Esophagus squamous epithelium (tissue), 5 donors: ENCODE measurements at places on chromosomes 12 and 14.

GRCh38 chr12:89333564-89334252 lies 18.6 kb downstream of the DUSP6 start:
- DNase-seq, result no peak

- DNase-seq, result no peak
Observed at GRCh38 chr14:94707494-94707893, 62.4 kb downstream of the GSC start.

DNA sequence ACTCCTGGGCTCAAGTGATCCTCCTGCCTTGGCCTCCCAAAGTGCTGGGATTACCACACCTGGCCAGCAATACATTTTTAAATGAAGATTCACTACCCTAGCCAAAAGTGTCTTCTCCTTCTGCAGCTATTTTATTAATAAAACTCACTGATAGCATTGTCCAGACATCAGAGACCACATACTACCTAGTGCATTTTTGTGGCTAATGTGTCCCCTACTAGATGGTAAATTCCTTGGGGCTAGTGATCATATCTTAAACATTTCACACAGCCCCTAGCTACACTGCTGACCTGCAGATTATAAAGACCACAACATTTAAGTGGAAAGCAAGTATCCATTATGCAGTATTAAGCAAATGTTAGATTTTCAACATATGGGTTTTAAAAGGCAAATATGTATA lies 17.0 kb downstream of the DTD2 start:
- DNase-seq, result no peak

- no peak for DNase-seq
Observed at GRCh38 chr14:72925171-72925759, 999 bp upstream of the DCAF4 start.

DNA sequence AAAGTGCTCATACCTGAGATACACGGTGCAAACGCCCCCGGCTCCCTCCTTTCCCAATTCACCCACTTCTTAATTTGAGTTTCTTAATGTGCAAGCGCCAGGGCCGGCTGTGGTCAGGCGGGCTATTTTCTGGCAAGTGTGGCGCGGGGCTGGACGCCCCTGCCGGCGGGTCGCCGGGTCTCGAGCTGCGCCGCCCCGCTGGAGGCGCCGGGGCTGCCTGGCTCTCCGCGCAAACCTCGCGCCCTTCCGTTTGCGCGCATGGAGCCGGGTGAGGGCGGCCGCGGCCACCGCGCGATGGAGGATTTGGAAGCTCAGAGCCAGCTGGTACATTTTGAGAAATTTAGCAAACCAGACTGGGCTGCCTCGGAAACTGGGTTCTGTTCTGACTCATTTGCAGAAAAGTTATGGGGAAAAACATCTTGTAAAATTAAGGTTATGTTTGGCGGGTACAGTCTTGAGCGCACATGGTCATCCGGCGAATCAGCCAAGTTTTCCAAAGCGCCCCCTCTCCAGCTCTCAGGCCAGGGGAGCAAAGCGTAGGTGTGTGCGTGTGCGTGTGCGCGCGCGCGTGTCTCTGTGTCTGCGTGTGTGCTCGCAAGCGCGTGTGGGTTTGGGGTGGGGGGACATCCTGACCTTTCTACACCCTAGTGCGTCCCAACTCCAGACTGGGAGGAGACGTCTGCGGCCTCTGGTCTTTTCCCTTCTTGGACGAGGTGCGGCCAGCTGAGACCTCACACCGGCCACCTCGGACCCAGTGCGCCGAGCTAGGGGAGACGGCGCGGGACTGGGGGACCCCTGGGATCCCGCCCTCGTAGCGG lies 6.5 kb upstream of the OTX2 start:
- DNase-seq, result no peak

- DNase-seq, result no peak
Observed at GRCh38 chr14:85402569-85403162, 127.3 kb upstream of the FLRT2 start.

DNA sequence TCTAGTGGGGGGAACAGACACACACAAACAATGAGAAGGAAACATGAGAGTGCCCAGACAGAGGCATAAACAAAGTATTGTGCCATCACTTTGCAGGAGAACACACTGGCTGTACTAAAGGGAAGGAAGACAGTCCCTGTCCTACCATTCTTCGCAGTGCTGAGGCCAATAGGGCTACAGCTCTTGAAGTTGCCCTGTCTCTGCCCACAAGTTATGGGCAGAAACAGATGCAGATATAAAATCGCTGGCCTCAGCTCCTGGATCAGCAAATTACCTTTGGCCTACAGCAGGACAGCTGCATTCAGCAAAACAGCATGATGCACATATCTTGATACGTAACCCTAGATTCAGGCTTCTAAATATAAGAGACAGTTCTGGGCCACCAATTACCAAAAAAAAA lies 23.0 kb upstream of the PRKAB1 start:
- DNase-seq, result no peak

GRCh38 chr14:91417120-91417982 lies at the start of gene CCDC88C:
CCDC88C (minus strand) TSS chr14:91417820; CDS start chr14:91417690, 130 bp downstream.
- peak; percentile 15 for DNase-seq

DNA sequence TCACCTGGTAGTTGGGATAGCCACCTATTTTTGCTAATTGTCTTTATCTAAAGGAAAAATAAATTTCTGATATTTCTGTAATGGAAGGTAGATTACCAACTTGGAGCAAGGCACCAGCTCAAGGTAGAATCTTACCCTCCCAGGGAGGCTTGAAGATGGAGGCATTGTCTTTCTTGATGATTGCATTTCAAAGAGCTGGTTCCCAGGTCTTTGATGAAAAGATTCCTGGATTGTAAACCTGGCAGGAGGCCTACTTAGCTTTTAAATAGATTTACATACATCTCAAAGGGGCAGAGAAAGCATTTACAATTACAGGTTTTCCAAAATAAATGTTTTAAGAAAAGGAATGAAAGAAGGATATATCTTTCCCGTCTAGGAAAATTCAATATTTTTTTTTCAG lies 729.2 kb downstream of the LRFN5 start:
- no peak for DNase-seq

- no peak for DNase-seq
Observed at GRCh38 chr12:111190741-111191526, 178.0 kb downstream of the PHETA1 start.

DNA sequence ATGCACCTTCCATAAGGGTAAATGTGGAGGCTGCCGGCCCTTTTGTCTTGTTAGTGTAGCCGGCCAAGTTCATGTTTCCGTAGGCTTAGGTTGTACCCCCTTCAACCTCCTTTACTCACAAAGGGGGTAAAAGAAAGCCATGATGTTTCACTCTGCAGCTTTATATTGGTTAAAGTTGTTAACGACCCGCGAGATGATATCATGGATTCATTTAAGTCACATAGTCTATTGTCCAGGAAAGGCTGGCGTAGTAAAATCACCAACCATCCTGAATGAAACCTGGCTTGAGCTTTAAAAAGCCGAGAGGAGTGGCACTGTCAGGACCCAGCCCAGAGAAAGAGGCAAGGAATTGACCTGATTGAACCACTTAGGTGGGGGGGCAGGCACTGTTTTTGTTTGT lies 1.3 kb downstream of the UNG start:
- no peak for DNase-seq

DNA sequence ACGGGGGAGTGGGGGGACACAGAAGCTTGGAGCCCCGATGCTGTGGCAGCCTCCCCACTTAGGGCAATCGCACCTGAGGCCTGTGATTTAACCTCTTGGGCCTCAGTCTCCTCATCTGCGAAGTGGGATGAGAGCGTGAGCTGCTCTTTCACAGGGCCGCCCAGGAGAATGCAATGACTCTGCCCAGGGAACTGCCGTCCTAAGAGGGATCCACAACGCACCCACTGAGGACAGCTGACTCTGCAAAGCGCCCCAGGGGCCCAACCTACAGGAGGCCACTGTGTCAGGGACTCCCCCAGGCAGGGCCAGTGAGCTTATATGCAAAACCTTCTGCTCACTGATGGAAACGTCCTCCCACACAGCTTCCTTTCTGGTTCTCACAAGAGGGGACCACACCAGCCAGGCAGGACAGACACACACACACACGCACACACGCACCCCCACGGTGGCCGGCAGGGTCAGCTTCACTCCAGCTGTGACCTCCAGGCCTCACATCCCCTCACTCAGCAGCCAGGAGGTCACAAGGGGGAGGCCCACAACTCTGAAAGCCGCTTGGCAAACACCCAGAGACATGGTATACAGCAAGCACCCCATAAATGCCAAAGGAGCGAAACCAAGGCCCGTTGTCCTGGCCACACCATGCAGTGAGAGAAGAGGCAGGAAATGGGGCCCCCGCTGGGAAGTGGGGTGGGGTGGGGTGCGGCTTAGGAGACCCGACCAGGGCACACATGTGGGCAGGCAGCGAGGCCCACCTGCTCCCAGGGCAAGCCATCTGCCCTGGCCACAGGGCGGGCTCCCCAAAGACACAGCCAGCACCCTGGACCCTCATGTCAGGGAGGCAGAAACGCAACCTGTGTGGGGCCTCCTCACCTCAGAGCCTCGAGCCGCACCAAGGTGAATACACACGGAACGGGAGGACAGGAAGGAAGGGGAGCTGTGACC lies 73.3 kb downstream of the NCOR2 start:
- no peak for DNase-seq

DNA sequence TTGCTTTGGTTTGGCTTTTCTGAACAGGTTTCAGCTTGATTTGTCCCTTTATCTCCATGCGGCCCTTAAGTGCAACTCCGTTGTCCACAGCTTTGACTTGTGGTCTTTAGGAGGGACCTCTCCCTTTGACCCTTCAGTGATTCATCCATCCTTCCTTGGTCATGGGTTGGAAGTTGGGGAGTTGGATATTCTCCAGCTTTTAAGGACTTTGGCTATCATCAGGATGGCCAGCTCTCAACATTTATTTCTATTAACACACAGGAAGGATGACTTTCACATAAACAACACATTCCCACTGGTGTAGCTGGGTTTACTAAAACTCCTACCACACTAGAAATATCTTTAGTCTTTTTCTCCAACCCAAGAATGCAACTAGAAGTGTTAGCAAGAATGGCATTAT lies 50.9 kb upstream of the E2F7 start:
- no peak for DNase-seq

DNA sequence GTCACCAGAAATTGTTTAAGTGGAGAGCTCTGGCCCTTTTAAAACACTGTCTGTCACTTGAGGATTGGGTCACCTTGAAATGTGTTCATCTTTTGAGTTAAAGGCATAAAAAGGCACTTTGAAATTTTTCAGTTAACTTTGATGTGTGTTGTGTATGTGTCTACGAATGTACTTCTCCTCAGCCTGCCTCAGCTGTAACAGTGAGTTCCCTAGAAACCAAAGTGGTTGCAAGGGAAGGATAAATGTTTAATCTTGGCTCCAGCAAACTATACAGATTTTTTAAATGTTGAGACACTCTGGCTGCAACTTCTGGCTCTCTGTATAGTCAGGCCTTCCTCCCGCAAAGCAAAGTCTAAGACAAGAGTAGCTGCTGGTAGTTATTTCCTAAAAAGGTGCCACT lies 8.3 kb downstream of the DERA start:
- no peak for DNase-seq

- no peak for DNase-seq
Observed at GRCh38 chr12:16246264-16246663, 31.2 kb downstream of the SLC15A5 start.

DNA sequence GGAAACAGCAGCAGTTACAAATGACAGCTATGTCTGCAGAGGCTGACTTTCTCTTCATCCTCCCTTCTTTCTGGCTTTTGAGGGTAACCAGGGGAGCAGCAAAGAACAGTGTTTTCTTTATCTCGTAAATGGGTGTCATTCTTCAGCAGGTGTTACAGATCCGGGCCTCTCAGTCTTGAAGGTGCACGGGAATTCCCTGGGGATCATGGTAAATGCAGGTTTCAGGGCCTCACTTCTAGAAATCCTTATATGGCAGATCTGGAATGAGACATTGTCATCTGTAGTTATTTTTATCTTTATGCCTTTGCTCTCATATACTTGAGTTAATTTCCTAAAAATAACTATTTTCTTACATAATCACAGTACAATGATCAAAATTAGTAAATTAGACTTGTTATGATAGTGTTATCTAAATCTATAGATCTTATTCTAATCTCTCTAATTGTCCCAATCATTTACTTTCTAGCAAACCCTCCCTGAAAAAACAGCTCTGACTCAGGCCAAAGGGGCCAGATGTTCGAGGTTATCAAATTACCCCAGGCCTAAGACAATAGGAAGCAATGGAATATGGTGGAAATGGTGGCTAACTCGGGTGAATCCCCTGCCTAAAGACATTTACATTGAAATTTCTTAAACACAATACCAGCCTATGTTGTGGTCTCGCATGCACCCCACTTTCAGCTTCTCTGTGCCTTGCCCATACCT lies 145.0 kb downstream of the CAND1 start:
- no peak for DNase-seq

DNA sequence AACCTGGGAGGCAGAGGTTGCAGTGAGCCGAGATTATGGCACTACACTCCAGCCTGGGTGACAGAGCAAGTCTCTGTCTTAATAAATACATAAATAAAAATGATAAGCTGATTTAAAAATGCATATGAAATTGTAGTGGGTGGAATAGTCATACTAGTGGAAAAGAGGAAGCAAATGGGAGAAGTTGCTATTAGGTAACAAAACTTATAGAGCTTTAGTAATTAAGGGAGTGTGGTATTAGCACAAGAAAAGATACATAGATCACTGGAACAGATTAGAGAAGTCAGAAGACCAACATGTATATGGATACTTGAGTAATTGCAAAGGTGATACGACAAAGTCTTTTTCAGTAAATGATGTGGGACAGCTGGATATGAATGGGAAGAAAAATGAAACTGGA lies 26.5 kb downstream of the TECPR2 start:
- DNase-seq, result no peak

GRCh38 chr14:53010193-53011040 lies 59.6 kb upstream of the FERMT2 start:
- no peak for DNase-seq

GRCh38 chr12:122861587-122861970 lies 26.3 kb downstream of the HIP1R start:
- DNase-seq, result no peak

GRCh38 chr12:25950329-25951115 lies 8.0 kb upstream of the RASSF8 start:
- DNase-seq, result no peak

DNA sequence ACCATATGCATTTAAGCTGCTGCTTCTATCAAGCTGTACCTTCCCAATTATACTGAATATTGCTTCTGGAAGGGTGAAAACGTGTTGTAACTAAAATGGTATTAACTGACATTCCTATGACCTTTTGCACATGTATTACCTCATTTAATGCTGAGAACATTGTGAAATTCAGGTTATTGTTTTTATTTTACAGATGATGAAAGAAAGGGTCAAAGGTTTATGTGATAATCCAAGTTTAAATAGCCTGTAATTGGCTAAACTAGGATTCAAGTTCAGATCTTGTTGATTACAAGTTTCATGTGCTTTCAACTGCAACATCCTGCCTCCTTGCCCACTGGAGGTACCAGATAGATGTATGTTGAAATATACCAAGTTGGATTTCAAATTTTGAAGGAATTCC lies 433.3 kb upstream of the PRICKLE1 start:
- no peak for DNase-seq

DNA sequence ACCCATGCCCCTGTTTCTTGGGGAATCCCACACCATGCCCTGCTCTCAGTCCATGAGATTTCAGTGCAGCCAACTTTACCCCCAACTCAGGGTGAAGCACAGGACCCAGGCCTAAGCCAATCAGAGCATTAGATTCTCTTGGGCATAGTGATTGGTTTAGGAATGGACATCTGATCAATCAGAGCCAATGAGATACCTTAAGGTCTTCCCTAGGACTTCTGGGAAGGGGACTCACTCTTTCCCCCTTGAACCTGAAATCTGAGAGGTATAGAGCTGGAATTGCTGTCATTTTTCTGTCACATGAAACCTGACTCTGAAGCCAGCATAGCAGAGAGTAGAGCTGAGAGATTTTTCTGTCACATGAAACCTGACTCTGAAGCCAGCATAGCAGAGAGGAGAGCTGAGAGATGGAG lies 127.1 kb downstream of the ZFP36L1 start:
- no peak for DNase-seq
